Pulmonary artery endothelial cell (primary cell): ENCODE measurements at places on chromosomes 12 and 14. TPM values are rescaled to one million over a fixed set of nuclear protein-coding genes. Genes with fewer than 3 reads are reported as not detected.

Gene LHX5
- not detected in 2 replicates for total RNA-seq

Gene PLBD1
- 0.25 and 0.40 TPM in 2 replicates for total RNA-seq

Gene TMX1
- total RNA-seq, result 49.2 and 84.4 TPM in 2 replicates

Gene GYS2
- not detected in 2 replicates for total RNA-seq

Gene GOLGA5
- total RNA-seq, result 33.7 TPM in 2 replicates
